T-helper 2 cell (primary cell): ENCODE measurements at places on chromosomes 1 and 21.

DNA sequence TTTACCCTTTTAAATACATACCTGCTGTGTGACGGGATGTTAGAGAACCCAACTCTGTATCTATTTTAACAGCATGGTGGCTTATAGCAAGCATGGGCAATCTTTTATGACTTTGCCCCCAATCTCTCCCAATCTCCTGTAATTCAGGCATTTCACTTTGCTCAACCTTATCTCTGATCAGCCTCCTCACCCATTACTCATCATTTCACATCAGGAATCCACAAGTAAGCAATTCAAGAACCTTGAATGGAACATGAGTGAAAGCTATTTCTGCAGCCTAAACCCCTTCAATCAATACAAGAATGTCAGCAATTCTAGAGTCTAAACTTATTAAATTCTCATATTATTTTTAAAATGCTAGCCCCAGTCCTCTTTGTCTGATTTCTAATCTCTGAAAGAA is 199.8 kb downstream of the ST6GALNAC3 start:
- no peak for DNase-seq

GRCh38 chr1:15703562-15703961 is 19.4 kb downstream of the PLEKHM2 start:
- no peak for DNase-seq

DNA sequence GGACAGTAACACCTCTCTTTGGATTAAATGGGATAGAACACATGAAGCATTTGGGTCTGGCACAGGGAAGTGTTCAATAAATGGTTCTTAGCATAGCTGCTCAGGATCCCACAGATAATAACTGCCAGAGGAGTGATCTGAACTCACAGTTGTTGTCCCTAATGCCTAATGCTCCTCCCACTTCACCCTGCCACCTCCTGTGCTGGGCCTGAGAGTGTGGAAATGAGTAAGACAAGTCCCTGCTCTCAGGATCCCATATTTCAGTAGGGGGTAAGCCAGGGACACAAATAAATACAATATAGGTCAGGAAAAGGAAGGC is 19.9 kb upstream of the FOXO6 start:
- DNase-seq, result no peak

DNA sequence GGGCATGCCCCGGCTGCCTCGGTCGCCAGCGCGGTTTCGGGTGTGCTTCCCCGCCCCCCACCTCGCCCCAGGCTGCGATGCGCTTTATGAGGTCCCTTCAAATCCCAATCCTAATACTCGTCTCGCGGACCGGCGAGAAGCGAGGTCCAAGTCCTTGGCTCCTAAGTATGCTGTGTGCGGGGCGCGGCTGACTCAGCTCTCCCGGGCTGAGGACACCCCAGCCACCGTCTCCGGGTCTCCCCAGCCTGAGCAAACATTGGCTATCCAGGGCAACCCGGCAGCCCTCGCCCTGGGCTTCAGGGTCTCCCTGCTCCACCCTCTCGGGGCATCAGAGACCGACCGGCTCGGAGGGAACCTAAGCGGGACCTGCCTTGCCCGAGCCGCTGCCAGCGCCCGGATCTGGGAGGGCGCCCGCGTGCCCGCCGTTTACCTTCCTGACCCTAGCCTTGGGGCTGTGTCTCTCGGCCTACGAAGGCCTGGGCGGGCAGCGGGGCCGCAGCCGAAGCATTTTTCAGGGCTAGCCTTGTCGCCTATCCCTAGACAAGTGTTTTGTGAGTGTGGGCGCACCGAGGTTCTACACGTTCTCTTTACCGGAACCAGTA is 1.2 kb downstream of the ITPKB start:
- peak; percentile 27 for DNase-seq
